ENCODE measurements at places on chromosomes 11 and 22.

DNA sequence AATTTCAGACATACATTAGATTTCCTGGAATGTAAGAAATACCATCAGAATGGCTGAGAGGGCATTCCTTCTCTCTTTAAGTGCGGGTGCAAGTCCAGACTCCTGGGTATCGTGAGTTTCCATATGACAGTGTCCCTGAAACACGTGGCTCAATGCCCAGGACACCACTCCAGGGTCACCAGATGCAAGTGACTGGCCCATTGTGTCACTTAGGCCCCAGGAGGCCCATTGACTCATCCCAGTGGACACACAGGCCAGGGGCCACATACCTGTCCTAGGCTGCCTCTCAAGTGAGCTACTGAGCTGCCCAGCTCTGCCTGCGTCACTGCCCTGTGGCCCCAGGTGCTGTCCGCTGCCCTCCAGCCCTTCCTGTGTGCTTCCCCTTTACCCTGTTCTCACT lies 18.5 kb downstream of the FBLN1 start:
- H3K36me3 ChIP-seq, result no peaks in the 10 kb centered on the region
- no peak overlapping the region for H3K27ac ChIP-seq
- no peaks in the 10 kb centered on the region for H3K27me3 ChIP-seq
- no peak overlapping the region for H3K4me3 ChIP-seq

DNA sequence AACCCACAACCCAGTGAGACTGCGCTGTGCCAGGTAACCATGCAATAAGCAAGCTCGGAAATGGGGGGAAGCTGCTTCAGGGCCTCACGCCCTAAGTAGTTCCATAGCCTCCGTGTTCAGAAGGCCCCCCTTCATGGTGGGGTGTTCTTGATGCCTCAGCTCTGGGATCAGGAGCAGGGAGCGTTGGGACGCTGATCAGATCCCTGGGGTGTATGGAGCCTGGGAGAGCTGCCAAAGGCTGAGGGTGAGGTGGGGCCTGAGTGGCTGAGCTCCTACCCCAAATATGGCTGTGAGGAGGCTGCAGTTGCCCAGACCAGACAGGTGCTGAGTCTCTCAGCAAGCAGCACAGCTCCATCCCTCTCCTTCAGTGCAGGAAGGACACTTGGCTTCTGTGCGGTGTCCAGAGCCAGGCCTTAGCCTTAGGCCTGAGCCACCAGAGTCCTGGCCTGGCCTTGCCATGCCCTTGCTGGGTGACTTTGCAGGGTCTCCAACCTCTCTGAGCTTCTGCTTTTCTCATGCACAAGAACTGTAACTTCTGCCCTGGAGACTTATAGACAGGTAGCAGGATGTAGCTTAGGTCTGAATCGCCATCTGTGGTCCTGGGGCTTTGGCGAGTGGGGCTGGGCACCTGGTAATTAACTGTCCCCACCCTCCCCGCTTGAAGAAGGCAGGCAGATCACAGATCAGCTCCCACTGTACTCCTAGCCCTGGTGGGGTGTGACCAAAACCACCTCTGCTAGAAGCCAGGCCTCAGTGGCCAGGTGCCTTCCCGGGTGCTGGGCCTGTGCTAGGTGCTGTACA lies 5.3 kb downstream of the MMP11 start:
- no peaks in the 10 kb centered on the region for H3K36me3 ChIP-seq
- peaks cover 6% of the 10 kb centered on the region for H3K4me1 ChIP-seq
- H3K27ac ChIP-seq, result no peak overlapping the region
- H3K27me3 ChIP-seq, result peaks cover 5% of the 10 kb centered on the region
- no peak overlapping the region for H3K4me3 ChIP-seq
- DNase-seq, result no peak

- H3K36me3 ChIP-seq, result peaks cover 10% of the 10 kb centered on the region
- H3K4me3 ChIP-seq, result no peak overlapping the region
- DNase-seq, result no peak
- H3K27ac ChIP-seq, result no peak overlapping the region
- H3K4me1 ChIP-seq, result peaks cover 4% of the 10 kb centered on the region
Measured at GRCh38 chr11:82930734-82931133, 29.2 kb downstream of the DDIAS start.

- no peak overlapping the region for H3K4me3 ChIP-seq
- no peaks in the 10 kb centered on the region for H3K4me1 ChIP-seq
- no peak overlapping the region for H3K27ac ChIP-seq
- H3K27me3 ChIP-seq, result no peaks in the 10 kb centered on the region
- no peaks in the 10 kb centered on the region for H3K36me3 ChIP-seq
Measured at GRCh38 chr11:34168642-34169420, 63.4 kb downstream of the NAT10 start.

DNA sequence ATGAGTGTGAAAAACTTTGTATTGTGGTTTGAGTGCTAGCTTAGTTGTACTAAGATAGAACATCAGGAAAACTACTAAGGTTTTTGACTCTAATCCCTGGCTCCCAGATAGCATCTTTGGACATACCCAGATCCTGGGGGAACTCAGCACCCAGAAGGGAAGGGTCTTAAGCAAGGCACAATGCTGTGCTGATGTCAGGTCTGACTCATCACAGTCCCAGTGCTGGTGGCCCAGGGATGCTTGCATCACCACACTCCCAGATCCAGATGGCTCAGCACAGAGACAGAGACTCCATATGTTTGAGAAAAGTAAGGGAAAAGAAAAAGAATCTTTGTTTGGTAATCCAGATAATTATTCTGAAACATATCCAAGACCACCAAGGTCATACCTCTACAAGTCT lies 18.3 kb upstream of the OR56A3 start:
- H3K27ac ChIP-seq, result no peak overlapping the region
- peaks cover 16% of the 10 kb centered on the region for H3K27me3 ChIP-seq
- H3K4me1 ChIP-seq, result no peaks in the 10 kb centered on the region
- no peaks in the 10 kb centered on the region for H3K36me3 ChIP-seq
- no peak for DNase-seq
